ENCODE measurements at places on chromosomes 4 and X. TPM values are rescaled to one million over a fixed set of nuclear protein-coding genes. Genes with fewer than 3 reads are reported as not detected.

The HPSE gene
- total RNA-seq, result 0.92 TPM

The CASP6 gene
- 13.6 TPM for total RNA-seq

The HS6ST2 gene
- total RNA-seq, result 0.05 TPM

The ODAM gene
- not detected for total RNA-seq

The C4orf36 gene
- 0.64 TPM for total RNA-seq

The ESX1 gene
- 0.05 TPM for total RNA-seq

The SSX4B gene
- not detected for total RNA-seq

All from A549 treated with DMSO at 1 μM for 4 hours (cell line).